NCI-H510A (cell line): ENCODE measurements at places on chromosomes 3 and 15.

- DNase-seq = peak; percentile 14
These were observed 542.6 kb downstream of the TUSC7 start for GRCh38 chr3:117252208-117252607.

- no peak for DNase-seq
These were observed 65.1 kb downstream of the HMCES start for GRCh38 chr3:129343643-129344360.

- no peak for DNase-seq
These were observed 1532.5 kb upstream of the CADM2 start for GRCh38 chr3:83426300-83426699.

DNA sequence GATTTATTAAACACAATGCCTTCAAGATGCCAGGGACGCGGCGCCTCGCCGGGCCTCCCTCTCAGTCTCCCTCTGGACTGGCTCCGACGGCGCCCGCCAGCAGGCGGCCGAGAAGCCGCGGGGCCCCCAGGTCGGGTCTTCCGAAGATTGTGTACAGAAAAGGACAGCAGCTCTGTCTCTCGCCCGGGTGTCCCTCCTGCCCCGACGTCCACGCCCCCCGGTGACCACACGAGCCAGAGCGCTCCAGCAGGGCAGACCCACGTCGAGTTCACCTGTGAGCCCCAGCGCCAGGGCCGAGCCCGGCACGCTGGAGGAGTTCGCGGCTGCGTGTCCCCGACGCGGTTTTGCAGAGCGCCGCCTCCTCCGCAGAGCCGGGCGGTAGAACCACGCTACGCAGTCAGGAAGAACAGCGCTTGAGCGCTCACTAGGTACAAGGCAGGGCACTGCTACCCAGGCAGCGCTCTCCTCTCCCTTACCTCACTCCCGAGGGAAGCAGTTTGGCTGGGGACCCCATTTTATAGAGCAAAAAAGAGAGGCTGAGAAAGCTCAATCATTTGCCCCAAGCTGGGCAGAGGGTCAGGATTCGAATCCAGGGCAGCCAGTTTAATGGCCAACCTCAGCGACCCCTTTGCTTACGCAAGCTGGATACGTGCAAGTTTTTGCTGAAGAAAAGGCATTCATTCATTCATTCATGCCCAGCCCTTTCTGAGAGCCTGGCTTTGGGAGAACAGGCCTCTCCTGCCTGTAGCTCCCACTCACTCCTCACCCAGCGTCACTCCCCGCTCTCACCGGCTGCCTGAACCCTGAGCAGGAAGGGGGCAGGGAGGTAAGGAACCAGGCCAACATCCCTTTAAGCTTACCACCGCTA is 3.0 kb upstream of the TLE3 start:
- no peak for DNase-seq

DNA sequence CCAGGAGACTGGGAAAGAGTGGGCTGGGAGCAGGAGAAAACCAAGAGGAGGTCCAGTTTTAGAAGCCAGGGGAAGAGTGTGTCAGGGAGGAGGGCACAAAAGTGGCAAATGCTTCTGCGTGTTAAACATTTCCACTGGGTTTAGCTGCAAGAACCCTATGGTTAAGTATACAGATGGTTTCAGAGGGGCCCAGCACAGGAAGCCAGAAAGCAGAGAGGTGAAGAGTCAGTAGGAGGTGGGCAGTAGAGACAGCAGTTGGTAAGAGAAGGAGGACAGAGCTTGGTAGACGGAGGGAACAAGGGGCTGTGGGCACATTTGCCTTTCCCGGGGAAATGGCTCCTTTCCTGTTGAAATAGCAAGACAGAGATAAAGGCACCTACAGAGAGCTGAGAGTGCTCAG is 133.8 kb downstream of the EPHB1 start:
- DNase-seq = no peak

DNA sequence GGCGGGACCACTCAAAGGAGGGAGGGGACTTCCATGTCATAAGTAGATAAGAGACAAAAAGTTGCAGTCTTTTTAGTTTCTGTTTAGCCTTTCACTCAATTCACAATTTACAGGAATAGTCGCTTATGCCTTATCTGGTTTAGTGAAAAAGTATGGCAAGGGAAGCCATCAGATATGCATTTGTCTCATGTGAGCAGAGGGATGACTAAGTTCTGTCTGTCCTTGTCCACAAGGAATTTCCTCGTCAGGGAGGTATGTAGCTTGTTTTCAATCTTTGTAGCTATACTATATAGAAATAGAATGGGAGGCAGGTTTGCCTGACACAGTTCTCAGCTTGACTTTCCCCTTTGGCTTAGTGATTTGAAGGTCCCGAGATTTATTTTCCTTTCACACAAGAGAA is 882.8 kb downstream of the NAALADL2 start:
- no peak for DNase-seq

- DNase-seq = no peak
These were observed 51.6 kb downstream of the ZBTB38 start for GRCh38 chr3:141419946-141420345.

GRCh38 chr15:51163843-51164242 is 69.1 kb upstream of the TNFAIP8L3 start:
- DNase-seq = no peak

DNA sequence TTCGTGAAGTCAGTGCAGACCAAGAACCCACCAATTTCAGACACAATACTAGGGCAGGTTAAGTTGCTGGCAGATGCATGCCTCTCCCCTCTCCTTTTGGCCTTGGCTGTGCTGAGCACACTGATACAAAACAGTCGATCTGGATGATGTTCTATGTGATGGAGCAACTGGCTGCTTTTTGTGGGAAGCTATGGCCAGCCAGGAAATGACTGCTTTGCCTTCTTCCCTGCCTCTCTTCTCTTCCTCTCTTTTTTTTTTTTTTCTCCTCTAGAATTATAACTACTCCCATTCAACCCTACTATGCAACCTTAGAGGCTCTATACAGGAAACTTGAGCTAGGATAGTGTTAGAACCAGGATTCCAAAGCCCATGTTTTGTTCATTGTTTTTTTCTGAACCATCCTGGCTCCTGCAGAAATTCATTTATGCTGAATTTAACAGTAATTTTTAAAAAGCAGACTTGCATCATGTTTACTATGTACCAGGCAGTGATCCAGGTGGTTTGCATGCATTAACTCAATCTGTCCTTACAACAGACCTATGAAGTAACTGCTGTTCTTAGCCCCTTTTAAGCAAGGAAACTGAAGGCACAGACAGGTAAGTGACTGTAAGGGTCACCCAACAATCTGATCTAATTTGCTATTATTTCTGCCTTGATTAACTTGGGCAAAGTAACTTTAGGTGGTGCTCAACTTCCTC is 62.9 kb downstream of the PLD1 start:
- no peak for DNase-seq

DNA sequence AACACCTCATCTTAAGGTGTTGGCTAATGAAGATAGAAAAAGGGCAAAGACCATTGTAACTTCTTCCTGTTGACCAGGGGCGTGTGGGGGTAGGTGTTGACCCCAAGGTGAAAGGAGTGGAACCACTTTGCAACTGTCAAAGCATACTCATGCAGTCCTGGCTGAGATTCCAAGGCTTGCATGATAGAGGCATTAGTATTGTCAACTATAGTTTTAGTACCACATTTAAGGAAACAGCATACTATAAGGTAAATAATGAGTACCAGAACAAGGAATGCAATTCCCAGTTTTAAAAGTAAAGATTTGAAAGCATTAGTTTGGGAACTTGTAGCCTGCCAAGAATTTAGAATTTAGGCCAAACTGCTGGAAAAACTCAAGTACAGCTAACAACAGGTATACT is 27.8 kb upstream of the ADGRG7 start:
- DNase-seq = no peak

DNA sequence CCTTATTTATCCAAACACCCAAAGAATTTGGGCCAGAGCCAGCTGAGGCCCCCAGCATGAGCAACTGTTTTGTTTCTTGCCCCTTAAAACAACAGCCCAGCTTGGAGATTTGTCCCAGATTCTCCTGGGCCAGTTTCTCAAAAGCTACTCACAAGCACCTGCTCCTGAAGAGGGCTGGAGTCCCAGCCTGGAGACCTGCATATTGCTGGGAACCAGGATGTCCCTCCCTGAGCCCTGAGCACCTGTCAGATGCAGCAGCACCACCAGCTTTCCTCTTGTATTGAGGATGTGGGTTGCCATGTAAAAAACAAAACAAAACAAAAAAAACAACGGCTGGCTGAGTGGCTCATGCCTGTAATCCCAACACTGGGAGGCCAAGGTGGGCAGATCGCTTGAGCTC is 7.0 kb upstream of the RFT1 start:
- peak; percentile 28 for DNase-seq

DNA sequence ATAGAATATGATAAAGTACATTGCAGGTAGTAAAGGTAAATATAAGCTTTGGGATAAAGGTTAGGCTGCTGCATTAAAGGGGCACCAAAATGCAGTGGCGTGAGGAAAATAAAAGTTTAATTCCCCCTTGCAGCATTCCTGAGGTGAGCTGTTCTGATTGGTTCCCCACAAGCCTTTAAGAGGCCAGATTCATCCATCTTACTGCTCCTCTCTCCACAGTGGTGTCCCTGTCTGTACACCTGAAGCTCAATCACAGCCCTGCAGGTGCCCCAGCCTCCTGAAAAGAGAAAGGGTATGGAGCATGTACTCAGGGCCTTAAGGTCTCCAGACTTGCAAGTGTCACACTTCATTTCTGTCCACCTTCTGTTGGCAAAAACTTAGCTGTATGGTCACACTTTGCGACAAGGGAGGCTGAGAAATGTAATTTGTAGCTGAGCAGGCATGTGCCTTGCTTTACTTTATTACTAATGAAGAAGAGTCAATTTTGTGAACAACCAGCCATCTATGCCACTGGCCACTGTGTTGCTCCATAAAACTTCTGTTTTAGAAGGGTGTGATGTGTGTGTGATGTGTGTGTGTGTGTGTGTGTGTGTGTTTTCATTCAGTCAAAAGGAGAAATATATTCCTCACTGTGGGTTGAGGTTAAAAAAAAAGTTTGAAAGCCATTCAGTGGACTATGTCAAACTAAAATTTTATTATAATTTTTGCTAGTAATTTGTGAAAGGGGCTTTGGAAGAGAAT is 12.8 kb downstream of the LACTB start:
- no peak for DNase-seq

GRCh38 chr3:191919491-191920026 is 458.6 kb downstream of the PYDC2 start:
- DNase-seq = no peak

DNA sequence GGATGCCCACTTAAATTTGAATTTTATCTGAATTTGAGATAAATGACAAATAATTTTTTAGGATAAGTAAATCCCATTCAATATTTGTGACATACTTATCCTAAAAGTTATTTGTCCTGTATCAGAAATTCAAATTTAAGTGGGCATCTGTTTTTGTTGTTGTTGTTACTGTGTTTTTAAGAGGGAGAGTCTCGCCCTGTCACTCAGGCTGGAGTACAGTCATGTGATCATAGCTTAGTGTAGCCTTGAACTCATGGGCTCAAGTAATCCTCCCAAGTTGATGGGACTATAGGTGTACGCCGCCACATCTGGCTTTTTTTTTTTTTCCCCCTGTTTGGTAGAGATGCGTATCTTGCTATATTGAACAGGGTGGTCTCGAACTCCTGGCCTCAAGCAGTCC is 283.0 kb downstream of the PTPRG start:
- no peak for DNase-seq

GRCh38 chr15:32898414-32898813 is 180.6 kb downstream of the GREM1 start:
- DNase-seq = no peak

GRCh38 chr3:126394179-126394976 is at the start of gene CFAP100:
TSS of gene CFAP100 (plus strand) at chr3:126394909. CDS start at chr3:126396001, 1,092 bp downstream.
- DNase-seq = peak; percentile 21

GRCh38 chr3:151015767-151016477 is 43.4 kb upstream of the CLRN1 start:
- no peak for DNase-seq

- no peak for DNase-seq
These were observed 277.7 kb downstream of the GAP43 start for GRCh38 chr3:115901008-115901407.

DNA sequence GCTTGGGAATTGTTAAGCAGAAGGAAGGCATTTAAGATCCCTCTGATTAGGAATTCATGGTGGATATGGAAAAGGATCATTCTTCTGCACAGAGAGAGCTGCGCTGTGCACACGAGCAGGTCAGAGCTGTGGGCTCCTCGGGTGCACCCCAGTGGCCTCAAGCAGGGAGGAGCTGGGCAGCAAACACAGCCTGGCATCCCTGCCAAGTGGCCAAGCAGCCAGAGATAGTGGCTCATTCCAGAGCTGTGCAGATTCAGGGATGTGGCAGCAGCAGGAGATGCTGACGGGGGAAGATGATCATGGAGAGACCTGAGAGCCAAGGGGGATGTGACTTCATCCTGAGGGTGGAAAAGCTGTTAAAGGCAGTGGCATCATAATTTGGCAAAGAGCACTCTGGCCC is 55.9 kb downstream of the LRRK1 start:
- DNase-seq = no peak
